Cortex of kidney (tissue), 1 donor: ENCODE measurements at places on chromosomes 5 and 9.

DNA sequence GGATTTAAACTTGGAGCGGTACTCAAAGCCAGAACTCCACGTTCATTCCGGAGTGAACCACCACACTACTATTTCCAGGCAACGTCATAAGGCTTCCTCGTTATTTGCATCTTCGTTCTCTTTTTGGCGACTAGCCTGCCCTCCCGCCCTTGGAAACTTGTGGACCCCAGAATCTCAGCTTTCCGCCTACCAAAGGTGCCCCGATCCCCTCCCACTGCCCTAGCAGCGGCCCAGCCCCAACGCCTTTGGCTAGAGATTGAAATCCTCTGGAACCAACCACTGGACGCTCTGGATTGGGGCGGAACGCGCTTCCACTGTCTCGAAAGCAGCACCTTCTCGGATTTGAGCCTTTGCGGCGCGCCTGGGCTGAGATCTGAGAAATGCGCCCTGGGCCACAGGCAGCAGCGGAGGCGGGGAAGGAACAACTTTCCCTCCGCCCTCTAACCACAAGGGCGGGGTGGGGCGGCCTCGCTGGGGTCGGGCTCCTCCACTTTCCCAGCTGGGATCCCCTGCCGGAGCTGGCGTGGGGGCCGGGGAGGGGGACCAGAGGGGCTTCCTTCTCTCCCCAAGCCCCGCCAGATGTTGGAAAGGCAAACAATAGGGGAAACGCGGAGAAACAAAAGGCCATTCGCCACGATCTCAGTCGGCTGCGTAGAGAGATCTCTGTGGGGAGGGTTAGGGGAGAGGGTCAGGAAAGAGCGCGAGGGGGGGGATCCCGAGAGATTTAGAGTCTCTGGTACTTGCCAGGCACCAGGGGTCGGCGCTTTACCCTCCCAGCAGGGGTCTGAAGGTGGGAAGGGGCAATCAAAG is 1.3 kb downstream of the MOB3B start:
- DNase-seq, result no peak

- no peak for DNase-seq
Observed at GRCh38 chr9:130672466-130672865, 8.1 kb downstream of the PRDM12 start.

DNA sequence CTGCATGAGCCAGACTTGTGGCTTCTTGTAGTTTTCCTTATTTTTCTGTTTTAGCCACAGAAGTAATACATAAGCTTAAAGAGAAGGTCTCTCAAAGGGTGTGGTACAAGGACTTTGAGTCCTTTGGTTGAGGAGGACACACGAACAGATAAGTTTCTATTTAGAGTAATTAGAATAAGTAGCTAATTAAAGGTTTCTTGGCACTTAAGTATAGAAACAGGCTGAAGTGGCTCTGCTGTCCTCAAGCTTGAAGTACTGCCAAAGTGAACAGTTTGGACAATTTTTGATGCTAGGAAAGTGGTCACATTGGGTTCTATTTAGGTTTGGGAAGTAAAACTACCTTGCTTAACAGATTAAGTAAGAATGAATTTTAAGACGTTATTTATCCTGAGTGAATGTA is 278.3 kb upstream of the MPDZ start:
- no peak for DNase-seq

- DNase-seq, result no peak
Observed at GRCh38 chr9:109557481-109557880, 59.4 kb upstream of the PTPN3 start.

- DNase-seq, result no peak
Observed at GRCh38 chr5:150141544-150142184, 14.0 kb downstream of the PDGFRB start.

GRCh38 chr9:99860266-99860665 is 38.6 kb downstream of the NR4A3 start:
- no peak for DNase-seq

GRCh38 chr9:113483676-113484257 is 20.2 kb downstream of the RGS3 start:
- DNase-seq, result no peak

- no peak for DNase-seq
Observed at GRCh38 chr9:125400725-125401716, 139.4 kb downstream of the GAPVD1 start.

- no peak for DNase-seq
Observed at GRCh38 chr9:82223442-82223841, 234.9 kb downstream of the SPATA31D1 start.

DNA sequence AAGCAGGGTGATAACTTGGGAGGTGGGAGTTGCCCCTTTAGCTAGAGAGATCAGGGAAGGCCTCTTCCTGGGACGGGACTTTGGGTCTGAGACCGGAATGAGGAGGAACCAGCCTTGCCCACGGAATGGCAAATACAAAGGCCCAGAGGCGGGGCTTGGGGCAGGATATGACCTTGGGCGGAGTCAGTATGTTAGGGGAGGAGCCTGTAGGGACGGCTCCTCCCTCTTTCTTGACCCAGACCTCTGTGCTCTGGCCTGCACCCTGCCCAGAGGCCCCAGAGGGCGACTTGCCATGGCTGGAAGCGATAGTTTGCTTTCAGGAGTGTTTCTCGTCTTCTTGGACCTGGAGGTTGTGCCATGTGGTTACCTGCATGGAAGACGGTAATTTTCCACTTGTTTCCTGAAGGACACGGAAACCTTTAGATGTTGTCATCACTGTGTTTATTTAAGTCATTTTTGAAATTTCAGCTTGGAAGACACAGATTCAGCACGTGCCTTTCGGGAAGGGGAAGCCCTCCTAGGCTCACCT is 85.6 kb downstream of the DAB2IP start:
- DNase-seq, result no peak

- DNase-seq, result no peak
Observed at GRCh38 chr5:171481571-171482433, 62.4 kb downstream of the FGF18 start.

- no peak for DNase-seq
Observed at GRCh38 chr5:125409861-125410536, 663.6 kb upstream of the ZNF608 start.

- DNase-seq, result no peak
Observed at GRCh38 chr5:53166183-53166495, 56.6 kb upstream of the MOCS2 start.

DNA sequence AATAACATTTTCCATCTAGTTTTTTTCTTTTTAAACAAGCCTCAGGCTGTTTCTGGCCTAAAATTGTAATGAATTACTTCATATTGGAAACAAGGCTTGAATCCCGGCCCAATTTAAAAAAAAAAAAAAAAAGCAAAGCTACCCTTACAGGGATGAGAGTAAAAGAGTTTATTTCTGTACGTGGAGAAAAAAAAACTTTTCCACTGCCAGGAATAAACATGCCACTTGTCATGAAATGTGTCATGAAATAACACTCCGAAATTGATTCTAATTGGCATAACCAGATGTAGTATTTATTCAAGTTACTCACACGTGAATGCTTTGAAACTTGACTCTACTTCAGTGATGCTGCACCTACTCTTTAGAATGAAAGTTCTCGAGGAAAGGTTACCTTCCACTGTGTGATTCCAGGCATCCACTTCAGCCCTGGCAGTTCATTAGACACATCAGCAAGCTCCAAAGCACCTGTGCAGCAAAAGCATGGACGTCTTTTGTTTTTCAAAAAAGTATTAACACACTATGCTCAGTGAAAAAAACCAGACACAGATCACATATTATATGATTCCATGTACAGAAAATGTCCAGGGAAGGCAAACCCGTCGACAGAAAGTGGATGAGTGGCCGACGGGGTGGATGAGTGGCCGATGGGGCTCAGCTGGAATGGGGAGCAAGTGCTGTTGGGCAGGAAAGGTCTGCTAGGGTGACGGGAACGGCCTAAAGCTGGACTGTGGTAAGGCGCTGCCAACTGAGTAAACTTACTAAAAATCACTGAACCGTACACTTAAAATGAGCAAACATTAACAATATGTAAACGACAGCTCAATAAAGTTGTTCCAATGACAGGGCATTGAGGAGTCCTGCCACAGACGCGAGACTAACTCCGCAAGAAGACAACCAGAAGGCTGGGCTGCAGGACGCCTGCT is 21.2 kb downstream of the NSUN2 start:
- no peak for DNase-seq
